Stimulated activated CD4-positive, alpha-beta T cell treated with anti-CD3 and anti-CD28 coated beads, Interleukin-4, amount 100 ng/mL, for 4 hours (primary cell): ENCODE measurements at places on chromosomes 7 and 10.

GRCh38 chr10:3902054-3902808 is 117.2 kb upstream of the KLF6 start:
- DNase-seq = no peak

DNA sequence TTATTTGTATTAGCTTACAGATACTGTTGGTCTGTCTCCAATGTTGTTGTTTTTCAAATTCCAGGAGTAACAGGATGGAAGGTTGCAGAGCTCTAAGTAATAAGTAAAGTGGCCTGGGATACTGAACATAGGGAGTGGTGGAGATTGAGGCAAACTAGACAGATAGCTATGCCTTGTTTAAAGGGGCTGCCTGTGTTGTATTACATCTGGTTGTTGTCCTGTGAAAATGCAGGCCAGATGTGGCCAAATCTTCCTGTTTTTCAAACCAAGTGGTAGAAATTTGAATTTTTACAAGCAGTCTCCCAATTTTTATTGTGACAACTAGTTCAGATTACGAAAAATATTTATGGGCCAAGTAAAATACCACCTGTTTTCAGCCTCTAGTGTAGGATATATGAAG is 33.5 kb downstream of the BICC1 start:
- DNase-seq = no peak

DNA sequence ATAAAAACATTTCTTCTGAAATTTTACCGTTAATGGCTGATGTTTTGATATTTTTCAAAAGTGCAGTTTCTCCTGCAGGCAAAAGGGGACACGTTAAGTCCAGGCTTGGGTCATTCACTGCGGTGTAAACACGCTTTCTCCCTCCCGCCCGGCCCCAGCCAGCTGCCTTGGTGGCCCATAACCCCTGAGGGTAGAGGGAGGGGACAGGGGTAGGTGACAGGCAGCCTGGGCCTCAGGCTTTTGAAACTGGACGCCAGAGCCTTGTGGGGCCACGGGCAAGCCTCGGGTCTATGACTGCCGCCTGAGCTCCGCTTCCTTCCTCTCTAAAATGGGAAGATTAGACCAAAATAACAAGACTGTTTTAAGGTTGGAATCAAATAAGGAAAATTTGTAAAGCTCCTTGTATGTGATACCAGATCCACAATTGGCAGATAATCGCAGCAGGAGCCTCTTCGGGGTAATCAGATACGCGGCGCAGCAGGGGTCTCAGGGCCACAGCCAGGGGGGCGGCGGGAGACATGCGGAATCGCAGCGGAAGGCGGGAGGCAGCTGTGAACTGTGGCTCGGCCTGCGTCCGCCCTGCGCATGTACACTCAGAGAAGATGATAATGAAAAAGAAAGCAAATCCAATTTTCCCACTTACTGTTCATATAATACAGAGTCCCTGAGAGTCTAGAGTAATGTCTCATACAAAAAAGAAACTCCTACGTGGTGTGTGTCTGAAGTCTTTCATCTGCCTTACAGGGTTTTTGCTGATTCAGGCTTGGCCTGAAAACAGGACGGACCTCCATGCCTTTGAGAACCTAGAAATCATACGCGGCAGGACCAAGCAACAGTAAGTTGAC is 138.3 kb downstream of the EGFR start:
- no peak for DNase-seq

DNA sequence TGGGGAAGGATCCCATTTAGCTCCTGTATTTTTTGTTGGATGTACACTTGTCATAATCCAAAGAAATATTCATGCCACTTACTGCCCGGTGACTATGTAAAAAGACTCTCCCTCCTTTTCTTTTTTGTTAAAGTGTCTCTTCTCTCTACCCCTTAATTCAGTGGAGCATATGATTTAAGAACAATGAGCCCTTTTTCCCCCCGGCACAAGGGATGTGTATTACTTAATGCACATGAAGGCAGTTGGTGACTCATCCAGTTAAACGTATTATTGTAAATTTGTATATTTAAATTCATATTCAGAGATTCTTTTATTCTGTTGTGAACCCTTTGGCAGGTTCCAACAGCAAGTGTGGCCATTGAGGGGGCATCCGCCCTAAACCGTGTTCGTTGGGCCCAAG is 241.9 kb downstream of the SLC25A13 start:
- DNase-seq = no peak

DNA sequence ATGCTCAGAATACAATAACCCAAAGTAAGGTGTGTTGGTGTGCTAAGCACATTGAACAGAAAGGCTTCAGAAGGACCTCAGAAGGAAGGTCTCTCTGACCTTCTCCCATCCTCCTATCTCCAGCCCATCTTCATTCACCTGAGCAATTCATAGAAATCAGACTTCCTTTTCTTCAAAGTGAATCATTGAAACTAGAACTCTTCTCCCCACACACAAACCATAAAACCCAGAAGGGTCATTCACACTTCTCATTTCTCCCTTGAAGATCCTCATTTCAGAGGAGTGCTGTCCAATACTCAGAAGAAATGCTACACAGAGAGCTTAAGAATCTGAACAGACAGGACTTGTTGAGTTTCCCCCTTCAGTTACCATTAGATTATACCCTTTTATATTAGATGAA is 89.5 kb downstream of the VWDE start:
- DNase-seq = no peak

DNA sequence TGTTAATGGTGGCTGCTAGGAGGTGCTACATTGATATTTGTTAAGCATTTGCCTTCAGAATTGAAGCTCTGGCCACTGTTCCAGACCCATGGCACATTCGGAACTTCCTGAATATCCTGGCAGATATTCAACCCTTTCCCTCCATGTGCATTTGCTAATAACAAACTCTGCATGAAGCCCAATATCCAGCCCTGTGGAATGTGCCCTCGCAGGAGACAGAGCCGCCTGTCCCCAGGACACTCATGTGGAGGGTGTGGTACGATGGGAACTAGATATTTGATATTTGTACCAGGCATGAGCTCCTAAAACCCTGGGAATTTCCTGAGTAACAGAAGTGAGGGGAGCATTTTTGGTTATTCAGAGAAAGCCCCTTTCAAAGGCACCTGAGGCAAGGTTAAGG is 21.6 kb upstream of the ARHGAP22 start:
- no peak for DNase-seq

DNA sequence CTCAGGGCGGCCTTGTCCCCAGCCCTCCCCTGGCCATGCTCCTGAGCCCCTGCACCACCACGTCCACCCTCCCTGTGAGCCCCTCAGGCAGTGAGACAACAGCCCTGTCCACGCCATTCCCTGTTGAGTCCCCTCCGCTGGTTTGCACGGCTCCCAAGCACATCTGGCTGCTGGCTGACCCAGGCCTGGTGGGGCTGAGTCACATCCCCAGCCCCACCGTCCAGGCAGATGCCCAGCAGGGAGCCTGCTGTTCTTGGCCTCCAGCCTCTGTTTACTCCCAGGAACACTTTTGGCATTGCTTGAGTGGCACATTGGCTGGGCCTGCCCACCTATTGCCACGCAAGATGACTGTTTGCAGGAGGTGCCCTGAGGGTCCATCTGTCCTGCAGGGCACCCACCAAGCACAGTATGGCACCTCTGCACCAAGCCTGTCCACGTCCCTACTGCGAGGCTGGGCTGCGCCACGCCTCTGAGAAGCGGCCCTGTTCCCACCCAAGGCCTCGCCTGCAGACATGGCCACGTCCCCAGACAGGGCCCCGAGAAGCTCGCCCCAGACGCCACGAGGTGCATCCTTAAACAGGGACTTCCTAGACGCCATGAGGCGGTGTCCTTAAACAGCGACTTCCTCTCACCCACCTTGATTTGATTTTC is 48.4 kb upstream of the INPP5A start:
- DNase-seq = no peak

DNA sequence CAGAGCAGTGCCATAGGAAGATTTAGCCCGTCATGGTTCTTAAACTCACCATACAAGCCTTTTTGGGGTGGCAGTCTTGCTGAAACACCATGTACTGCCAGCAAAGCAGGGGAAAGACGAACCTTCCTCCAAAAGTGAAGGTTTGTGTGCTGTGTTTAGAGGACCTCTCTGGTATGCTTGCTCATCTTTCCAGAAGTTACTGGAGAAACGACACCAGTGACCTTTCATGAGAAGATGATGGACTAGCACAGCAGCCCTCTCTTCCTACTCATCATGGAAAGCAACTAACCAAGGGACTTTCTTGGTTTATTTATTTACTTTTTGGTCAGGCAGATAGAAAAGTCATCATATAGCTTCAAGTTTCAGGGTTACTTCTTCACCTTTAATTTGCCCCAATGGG is 247.4 kb downstream of the PTEN start:
- no peak for DNase-seq

- DNase-seq = no peak
Measured at GRCh38 chr10:52351914-52352330, 37.8 kb downstream of the DKK1 start.

DNA sequence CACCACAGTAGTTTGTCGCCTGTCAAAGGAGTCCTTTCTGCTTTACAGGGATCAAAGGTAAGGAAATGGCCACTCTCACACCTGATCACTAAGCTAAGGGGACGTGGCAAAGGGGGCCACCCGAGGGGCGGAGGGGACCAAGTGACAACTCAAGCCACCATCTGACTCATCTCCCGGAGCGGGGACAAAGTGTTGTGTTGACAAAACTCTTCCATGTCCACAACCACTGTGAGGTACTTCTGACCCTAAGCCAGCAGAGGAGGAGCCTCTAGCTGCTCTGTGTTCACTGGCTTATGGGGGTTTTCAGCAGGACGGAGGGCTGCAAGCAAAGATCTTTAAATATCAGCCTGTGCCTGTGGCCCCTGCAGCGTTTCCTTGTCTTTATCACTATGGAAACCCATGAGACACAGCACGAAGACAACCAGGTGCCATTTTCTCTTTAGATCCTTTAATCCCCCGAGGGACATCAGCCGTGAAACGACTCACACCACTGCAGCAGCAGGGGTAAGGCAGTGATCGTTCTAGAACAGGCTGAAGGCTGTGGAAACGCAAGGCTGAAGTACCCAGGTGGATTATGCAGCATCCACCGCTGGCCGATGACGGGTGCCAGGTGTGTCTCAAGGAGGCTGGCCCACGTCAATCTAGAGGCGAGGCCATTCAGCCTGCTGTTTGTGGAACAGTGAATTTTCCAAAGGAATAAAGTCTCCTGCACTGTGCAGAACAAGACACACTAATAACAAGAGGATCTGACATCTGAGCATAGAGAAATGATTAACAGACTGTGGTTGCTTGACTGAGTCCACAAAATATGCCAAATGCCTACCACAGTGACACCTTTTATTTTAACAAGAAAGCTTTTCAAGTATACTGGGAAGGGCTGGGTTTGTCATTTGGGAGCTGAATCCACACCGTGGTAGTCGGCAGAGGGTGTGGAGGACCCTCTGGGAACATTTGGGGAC is 26.6 kb upstream of the DDC start:
- no peak for DNase-seq

DNA sequence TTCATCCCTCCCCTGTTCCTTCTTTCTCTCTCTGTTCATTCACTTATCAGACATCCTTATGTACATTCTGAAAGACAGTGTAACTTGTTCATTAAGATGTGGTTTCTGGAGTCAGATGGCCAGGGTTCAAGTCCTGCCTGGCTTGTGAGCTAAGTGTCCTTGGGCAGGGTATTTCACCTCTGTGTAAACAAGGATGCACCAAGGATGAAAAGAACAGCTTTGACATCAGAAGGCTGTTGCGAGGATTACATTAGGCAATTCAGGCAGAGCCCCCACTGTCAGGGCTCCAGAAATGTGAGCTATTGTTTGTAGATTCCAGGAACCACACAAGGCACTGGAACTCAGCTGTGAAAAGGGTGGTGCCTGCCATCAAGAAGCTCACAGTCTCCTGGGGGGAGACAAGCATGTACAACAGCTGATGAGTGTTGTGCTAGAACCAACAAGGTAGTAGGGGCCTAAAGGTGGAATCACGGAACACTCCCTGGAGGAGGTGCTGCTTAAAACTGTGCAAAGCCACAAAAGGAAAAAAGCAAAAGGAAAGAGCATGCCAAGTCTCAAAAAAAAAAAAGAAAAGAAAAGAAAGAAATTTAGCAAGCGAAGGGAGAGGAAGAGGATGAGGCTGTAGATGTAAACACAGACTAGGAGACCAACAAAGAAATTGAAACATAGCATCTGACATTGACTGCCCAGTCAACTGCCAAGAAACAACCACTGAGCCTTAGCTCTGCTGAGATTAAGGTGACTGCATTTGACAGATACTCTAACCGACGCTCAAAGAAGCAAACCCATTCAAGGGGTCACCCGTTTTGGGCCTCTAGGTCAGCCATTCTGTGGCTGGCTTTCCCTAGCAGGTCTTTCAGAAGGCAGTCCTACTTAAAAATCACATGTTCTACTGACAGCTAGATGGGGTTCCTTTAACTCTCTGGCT is 12.5 kb downstream of the PDLIM1 start:
- no peak for DNase-seq

DNA sequence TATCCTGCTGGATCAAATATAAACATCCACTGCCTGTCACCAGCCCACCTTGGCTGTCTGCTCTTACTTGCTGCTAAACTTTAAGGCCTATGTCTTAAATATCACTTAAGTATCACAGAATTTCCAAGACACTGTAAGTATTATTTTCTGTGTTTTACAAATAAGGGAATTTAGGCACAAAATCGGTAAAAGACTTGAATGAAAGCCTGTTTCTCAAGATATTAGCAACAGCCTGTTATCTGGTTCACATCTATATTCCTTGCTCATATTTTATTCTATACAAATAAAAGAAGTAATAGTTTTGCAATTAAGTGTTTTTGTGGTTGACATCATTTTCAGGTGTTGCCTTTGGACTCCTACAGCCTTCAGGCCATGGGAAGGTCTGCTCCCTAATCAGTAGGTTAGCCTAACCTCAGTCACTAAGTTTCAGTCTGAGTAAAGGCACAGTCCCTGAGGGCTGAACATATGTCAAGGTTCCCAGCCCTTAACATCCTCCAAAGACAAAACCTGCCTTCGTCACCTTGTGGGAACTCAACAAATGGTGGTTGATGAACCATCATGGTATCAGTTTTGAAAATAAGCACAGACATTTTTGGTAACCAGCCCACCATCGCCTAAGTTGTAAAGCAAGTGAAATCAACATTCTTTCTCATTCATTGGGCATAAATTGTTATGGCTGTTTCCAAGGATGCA is 127.1 kb downstream of the CREB5 start:
- DNase-seq = no peak

DNA sequence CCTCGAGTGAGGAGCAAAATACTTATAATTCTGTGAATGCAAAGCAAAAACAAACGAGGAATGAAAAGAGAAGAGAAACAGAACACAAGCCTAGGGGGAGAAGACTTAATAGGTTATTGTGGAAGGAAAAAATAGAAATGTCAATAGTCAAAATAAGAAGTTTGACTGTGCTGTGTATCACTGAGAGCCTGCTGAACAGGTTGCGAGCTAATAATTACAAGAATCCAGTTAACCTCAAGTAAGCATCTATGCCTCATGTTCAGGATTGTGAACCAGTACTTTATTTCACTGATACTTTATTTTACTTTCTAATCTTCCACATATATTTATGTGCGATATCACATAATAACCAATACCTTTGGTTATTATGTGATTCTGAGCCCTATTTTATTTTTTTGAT is 316.7 kb downstream of the OTUD1 start:
- no peak for DNase-seq

- DNase-seq = no peak
Measured at GRCh38 chr10:125475815-125476214, 207.1 kb downstream of the TEX36 start.

- no peak for DNase-seq
Measured at GRCh38 chr10:1070919-1071318, 14.7 kb downstream of the WDR37 start.
